ENCODE measurements at places on chromosomes 7 and 10.
A peak's percentile ranks its signal among the peaks of the same experiment; 100 is the strongest.

DNA sequence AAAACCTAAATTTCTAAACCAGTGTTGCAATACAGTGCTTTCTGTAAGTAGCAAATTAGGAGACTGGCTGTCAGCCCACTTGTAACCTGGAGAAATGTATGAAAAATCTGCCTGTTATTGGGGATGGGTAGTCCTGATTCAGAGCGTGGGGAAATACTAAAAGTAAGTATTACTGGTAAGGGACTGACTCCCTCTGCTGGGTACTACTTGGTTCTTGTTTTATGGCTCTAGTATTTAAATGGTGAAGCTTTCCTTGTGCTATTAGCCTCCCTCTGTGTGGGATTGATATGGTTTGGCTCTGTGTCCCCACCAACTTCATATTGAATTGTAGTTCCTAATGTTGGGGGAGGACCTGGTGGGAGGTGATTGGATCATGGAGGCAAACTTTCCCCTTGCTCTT lies 886.1 kb downstream of the SORCS1 start:
- peak; percentile 34 for DNase-seq

DNA sequence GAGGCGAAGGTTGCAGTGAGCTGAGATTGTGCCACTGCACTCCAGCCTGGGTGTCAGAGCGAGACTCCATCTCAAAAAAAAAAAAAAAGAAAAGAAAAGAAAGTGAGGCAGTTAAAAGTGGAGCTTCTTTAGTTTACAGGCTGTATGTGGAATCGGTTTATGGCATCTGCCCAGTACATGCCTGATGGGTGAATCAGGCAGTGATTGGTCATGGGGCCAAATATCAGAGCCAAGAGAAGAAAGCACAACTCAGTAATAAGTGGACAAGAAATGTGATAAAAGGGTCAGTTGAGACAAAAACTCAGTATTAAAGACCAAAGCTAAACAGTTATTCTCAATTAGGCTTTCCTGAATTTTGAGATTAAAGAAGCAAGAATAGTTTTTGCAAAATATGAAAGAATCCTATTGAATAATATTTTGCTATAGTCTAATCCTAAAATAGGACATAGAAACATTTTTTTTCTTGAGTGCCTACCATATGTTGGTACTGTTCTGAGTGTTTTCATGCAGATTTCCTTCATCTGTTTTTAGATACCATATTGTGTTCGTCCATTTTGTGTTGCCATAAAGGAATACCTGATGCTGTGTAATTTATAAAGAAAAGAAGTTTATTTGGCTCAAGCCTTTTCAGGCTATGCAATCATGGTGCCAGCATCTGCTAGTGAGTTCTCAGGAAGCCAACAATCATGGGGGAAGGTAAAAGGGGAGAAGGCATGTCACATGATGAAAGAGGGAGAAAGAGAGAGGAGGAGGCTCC lies 14.4 kb downstream of the CDC14C start:
- DNase-seq, result no peak

DNA sequence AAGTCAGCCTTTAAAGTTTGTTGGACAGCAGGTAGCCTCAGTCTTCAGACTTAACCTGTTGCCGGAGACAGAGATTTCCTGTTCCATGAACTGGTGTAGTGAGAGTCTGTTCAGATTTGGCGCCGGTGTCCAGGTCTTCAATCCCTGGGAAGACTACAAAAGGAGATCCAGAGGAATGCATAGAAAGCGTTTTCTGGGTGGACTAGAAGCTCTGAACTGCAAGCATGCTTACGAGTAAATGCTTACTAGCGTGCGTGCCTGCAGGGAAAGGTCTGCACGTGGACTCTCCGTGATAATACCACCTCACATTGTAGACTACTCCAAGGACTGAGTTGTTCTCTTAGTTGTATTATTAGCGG lies 878 bp downstream of the GLRX3 start:
- no peak for DNase-seq

DNA sequence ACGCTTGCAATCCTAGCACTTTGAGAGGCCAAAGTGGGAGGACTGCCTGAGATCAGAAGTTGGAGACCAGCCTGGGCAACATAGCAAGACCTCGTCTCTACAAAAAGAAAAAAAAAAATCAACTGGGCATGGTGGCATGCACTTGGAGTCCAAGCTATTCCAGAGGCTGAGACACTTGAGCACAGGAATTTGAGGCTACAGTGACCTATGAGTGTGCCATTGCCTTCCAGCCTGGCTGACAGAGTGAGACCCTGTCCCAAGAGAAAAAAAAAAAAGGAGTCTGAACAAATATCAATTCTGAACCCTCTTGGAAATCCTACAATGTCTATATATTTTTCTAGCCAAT lies 126.8 kb upstream of the NRP1 start:
- no peak for DNase-seq

GRCh38 chr10:100912013-100912604 lies 654 bp upstream of the SLF2 start:
- DNase-seq, result no peak

GRCh38 chr10:75099952-75100763 lies 11.3 kb upstream of the SAMD8 start:
- DNase-seq, result peak; percentile 91

DNA sequence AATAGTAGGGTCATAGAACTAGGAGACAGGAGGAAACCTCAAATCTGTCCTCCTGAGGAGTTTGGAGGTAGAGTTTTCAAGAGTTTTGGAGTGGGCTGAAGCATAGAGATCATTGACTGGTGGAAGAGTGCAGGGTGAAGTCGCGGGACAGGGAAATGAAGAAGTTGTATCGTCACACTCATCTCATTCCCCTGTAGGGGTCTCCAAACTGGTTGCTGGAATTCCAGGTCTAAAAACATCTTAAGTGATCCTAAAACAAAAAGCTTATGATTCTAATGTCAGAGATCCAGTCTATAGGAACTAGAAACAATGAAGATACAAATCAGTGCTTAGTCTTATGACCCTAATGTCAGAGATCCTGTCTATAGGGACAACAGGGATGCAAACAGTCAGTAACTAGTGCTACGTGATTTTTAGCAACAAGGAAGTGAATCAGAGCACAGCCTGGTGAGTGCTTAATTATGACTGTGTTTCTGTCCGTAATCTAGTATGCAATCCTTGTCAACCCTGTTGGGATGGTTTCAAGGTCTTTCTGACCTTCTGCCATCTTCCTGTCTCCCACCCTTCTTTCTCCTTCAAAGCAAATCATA lies 139.4 kb downstream of the SKIDA1 start:
- DNase-seq, result peak; percentile 50

DNA sequence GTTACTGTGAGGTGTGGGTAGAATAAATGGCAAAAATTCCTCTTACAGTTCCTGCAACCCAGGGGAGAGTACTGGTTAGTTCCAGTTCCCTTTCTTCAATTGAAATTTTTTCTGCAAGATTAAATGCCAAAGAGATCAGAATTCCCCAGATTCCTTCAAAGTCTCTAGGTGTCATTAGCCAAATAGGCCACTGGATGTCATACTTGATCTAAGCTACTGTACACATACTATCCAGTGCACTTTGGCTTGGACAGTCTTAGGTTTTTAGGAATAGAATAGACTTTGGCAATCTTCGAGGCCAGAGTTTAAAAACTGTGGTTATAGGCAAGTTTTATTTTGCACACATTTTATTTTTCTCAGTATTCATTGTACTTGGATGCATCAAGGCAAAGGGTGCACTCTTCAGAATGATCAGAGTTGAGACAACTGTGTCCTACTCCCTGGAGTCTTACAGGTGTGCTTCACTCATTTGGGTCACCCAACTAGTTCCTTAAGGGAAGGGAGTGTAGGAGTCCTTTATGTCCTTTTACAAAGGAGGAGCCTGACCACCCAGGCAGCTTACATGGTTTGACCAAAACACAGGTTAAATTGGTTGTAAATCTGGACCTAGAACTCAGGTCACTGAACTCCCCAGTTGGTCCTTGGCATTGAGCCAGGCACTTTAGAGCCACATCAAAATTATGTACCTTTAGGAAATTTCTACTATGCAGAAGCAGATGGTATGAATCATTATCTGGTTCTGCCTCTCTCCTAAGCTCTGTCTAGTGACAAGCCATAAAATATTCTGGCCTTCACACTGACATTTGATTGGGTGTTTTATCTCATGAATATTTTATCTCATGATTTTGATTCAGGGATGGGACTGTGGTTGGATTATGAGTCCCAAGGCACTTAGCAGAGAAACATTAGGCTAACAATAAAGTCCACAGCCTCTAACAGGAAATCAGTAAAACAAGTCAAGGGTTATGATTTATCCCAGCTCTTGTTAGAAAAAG lies 49.5 kb downstream of the ASAH2B start:
- peak; percentile 75 for DNase-seq

- no peak for DNase-seq
Measured at GRCh38 chr7:94974423-94974822, 67.0 kb downstream of the PPP1R9A start.

GRCh38 chr7:157645539-157645938 lies 308.7 kb downstream of the DNAJB6 start:
- no peak for DNase-seq

DNA sequence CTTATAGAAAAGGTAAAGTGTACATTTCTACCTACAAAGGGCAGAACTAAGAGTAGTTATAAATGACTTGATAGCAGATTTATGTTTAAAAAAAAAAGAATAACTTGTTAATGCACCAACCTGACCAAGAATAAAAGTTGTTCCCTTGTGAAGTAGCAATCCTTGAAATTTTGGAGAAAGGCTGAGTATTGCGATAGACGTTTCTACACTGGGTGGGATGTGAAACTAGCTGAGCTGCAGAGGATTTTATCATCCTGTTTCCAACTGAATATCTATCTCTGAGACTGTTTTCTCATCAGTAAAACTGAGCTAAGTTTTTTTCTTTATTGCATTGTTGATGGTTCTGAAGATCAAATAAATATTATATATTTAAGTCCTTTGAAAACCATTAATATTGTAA lies 14.6 kb downstream of the MDFIC start:
- no peak for DNase-seq

- DNase-seq, result peak; percentile 40
Measured at GRCh38 chr7:157008206-157009169, 2.0 kb downstream of the MNX1 start.

DNA sequence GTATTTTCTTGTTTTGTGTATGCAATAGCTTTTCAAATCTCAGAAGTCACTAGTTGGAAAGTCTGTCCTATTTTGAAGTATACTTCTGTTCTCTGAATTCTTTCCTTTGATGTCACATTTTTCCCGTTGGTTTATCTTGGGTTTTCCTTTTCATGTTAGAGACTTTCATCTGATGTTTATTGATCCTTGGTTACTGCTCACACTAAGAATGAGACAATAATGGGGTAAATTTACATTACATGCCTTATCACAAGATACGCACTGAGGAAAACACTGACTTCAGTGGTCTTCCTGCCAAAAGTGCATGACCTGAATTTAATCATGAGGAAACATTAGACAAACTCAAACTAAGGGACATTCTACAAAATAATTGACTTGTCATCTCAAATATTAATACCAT lies 63.5 kb upstream of the C1GALT1 start:
- DNase-seq, result no peak

DNA sequence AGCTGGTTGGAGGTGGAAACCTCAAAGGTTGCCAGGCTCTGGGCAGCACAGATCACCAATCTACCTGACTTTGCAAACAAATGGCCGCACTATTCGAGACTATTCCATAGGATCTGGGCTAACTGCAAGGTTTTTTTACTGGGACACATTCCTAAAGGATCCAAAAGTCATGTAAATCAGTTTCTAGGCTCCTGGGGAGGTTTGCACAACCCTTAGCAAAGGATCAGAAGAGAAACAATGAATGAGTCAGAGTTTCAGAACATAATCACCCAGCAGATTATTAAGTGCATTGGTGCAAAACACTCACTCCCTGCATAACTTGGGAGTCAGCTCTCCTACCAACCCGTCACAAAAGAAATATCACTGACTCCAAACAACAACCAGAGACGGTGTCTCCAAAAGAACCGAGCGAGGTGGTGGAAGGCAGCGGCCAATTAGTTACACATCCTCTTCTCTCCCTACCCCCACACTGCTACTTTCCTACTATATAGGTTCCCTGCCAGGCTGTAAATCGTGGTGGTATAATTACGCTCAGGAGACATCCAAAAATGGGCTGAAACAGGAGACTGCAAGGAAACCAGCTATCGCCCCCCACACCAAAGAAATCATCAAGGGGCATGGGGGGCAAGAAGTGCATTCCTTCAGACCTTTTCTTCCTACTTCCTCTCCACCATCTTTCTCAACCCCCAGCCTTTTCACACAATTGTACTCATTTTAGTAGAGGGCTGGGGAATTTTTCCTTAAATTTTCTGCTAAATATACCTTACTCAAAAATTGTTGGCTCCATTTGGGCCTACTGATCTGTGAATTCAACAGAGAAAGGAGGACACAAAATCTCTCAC lies 3.2 kb downstream of the UBE2H start:
- DNase-seq, result peak; percentile 72

DNA sequence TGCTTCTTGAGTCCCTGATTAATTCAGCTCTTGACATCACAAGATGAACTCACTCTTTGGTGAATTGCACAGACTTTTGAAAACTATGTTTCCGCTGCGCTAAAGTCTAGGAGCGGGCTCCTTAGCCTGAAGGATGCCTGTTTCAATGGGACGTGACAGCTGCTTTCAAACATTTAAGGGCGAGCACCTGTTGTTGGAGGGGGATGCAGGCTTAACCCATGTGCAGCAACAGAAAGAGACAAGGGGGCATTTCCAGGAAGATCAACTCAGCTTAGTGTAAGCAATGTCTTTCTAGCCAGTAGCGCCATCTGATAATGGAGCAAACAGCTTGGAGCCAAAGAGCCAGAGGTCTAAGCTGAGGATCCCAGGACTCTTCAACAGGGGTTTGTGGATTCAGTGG lies 8.4 kb upstream of the PFKFB3 start:
- no peak for DNase-seq

- DNase-seq, result no peak
Measured at GRCh38 chr10:32384171-32384570, 37.2 kb upstream of the EPC1 start.

DNA sequence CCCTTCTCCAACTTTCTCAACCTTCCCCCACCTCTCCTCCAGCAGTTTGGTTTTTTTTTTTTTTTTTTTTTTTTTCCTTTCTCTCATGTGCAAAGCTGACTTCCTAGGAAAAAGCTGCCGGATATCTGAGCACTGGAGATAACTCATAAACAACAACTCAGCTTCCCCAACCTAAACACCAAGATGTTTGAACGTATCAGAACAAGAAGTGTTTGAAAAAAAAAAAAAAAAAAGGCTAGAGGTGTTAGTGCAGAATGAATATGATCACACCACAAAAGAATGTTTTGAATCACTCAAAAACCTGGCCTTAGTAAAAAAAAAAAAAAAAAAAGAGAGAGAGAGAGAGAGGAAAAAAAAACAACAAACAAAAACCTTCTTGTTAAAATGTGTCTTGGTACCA lies 11.2 kb downstream of the GATA3 start:
- no peak for DNase-seq

DNA sequence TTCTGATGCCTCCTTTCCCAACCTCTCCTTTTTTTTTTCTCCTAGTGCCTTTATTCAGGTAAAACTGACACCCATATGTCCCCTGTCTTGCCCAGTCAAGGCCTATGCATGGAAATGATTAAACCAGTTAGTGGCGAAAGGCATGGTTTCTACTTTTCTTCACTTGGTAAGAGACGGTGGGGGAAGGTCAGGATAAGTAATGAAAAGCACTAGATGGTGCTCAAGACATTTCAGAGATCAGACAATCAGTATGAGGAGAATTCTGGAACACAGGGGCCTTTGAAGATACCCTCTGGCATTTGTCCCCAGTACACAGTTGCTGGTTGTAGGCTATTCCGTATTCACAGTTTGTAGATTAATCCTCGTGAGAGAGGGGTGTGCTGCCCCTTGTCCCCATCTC lies 121.2 kb downstream of the RTKN2 start:
- DNase-seq, result no peak

- peak; percentile 86 for DNase-seq
Measured at GRCh38 chr7:44534501-44534900, 6.6 kb downstream of the NPC1L1 start.

- DNase-seq, result peak; percentile 17
Measured at GRCh38 chr7:81173766-81174281, 255.0 kb upstream of the SEMA3C start.
